ENCODE measurements at places on chromosomes 7 and 10.

- no peak for DNase-seq
These were observed 188.6 kb upstream of the GDF10 start for GRCh38 chr10:47111329-47111862.

GRCh38 chr10:52682766-52683165, 89.8 kb downstream of the MBL2 start:
- no peak for DNase-seq

DNA sequence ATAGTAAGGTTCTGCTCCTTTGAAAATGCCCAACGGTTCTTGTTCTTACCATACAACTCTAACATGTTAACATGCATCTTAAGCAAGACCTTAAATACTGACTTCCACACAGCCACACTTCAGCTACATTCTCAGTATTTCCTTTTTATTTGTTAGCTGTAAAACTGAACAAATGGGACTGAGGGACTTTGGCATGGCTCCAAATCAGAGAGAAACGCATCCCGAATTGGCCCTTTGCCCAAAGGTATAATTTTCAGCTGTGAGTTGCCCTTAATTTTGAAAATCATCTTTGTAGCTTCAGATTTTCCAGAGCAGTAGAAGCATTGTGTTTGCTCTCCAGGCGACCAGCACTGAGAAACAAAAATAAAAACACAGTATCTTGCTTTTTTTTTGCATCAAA, 56.4 kb downstream of the NEUROD6 start:
- peak; percentile 4 for DNase-seq

- no peak for DNase-seq
These were observed 29.7 kb upstream of the CALN1 start for GRCh38 chr7:72441791-72442190.

DNA sequence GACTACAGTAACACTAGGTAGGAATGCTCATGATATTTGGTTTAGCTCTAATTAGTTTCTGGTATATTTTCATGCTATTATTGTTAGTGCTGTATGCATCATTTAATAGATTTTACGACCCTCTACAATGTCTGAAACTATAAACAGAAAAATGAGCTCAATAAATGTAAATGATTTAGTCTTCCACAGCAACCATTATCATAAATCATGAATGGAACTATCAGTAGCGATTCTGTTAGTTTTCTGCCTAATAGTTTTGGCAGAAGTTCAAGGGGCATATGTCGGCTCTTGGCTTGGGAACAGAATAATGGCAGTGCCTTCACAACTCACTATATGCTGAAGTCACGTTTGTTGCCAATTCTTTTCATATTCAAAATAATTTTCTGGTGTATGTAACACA, 494.8 kb downstream of the PARD3 start:
- DNase-seq = no peak

DNA sequence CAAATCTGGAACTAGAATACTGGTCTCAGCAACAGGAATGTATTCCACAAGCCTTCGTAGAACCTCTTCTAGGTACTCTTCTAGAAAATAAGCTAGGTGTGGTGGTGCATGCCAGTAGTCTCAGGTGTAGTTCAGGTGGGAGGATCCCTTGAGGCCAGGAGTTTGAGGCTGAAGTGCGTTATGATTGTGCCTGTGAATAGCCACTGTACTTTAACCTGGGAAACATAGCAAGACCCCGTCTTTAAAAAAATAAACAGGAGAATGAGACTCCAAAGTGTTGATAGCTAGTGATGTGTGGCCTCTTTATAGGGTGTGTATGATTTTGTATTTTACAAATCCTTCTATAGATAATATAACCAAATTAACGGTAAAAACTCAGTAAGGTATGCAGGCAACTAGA, 1.5 kb upstream of the ZNF775 start:
- DNase-seq = no peak

- DNase-seq = no peak
These were observed 233.3 kb downstream of the LRRN3 start for GRCh38 chr7:111324228-111324627.

DNA sequence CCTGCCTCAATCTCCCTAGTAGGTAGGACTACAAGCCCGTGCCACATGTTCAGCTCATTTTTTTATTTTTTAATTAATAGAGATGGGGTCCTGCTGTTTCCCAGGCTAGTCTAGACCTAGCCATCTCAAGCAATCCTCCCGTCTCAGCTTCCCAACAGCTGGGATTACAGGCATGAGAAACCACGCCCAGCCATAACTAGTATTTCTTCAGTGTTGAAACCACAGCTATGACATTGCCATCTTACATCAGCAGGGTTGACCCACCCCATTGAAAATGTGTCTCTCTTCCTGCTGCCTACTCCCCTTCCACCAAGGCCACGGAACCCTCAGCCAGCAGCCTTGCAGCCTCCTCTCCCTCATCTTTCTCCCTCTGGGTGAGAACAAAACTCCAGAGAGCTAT, 62.1 kb upstream of the ZNF746 start:
- no peak for DNase-seq

DNA sequence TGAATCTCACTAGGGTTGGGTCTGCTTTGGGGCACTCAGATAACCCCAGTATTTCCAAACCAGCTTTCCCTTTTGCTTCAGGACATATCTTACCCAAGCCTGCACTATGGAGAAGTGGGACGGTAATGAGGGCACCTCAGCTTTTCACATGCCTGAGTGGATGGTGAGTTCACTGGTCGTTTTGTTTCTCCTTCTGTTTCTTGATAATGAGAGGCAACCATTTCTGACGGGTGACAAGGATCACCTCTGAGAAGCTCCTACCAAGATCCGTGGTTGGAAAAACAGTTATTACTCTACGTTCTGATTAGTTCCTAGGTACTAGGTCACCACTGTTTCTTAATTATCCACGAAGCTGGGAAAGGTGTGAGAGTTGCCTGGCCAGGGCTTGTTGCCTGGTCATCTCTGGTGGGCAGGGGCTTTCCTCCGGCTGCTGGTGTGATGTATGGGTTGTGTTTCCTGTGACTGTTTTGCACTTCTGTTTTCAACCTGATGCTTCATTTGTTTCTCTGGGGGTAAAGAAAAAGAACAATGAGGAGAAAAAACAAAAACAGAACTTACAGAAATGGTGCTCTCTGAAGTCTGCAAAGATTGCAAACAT, 65.7 kb upstream of the STRIP2 start:
- no peak for DNase-seq

DNA sequence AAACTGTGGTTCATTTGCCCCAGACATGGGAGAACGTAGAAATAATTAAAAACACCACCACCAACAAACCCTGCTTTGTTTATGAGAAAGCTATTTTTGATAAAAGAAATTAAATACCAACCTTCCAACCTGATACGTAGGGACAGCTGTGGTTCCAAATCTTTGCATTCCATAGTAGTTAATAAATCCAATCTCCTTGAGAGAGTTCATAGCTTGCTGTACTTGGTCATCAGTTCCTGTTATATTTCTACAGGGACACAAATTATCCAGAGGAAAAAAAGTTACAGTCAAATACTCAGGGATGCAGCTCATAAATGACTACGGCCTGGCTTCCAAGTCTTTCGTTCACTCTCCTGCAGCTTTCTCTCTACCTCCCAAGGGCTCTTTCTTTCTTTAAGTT, 41.1 kb downstream of the PUS7 start:
- DNase-seq = no peak

GRCh38 chr7:56686276-56686859, 445.9 kb downstream of the ZNF479 start:
- no peak for DNase-seq

DNA sequence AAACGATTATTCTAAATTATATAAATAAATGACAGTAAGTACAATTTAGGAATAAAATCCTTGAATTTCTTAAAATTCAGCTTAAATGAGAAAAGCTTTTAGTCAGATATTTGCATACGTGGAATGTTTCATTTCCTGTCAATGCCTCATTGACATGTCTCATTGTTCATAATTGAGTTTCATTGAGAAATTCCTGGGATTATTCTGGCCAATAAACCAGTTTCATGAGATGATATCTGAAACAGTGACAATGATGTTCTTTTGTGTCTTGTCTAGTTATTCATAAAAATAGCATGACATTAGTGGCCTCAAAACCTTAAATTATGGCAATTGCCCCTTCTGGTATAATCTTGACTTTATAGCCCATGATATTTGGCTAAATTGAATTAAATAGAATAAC, 95.8 kb downstream of the DKK1 start:
- no peak for DNase-seq

DNA sequence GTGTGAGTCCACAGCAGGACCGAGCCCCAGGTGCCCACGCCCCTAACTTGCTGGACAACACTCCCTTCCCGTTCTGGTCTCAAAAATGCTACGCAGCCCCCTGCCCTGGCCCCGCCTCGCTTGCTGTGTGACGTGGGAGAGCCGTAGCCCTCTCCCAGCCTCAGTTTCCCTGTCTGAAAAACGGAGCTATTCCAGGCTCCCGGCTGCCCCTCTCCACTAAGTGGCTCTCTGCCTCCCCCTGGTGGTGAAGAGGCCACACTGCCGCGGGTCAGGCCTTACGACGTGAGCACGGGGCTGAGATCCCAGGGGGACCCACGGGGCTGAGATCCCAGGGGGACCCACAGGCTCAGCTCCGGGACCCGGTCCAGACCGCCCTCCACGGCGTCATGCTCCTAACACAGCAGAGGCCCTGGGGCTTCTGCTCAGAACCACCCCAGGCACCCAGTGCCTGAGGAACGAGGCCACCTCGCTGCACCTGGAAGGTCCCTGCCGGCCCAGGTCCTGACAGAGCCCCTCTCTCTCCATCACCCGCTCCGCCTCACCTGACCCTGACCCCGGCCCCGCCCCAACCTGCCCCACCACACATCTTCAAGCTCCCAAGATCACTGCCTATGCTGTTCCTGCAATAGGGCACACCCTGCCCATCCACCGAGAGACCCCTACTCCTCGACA, 26.7 kb downstream of the MICALL2 start:
- DNase-seq = peak; percentile 72

GRCh38 chr10:44053391-44053790, 331.5 kb downstream of the CXCL12 start:
- no peak for DNase-seq

DNA sequence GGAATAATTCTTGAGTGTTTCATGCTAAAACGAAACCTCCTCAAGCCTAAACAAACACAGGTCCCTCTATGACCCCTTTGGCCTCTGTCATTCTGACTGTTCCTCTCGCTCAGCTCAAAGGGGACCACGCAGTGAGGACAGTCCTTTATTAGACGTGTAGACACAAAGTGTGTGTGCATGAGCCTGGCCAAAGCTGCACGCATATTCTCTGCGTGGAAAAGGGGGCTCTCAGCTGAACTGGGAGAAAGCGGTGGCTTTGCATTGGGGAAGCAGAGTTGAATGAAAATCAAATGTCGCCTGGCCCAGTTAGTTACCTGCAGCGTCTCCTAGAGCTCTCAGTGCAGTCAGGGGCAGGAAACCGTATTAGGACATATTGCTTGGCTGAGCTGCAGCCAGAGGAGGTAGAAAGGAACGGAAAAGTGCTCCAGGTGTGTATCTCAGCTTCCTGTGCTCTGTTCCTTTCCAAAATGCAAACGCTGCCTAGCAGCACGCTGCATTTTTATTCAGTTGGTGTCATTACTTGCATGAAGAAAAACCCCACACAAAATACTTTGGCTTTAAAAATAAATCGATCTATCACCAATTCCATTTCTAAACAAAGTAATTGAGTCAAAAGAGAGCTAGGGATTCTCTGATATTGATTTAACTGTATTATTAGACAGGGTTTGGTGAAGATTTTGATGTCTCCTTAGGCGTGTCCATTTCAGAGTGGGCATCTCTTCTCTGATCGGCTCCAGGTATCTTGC, 4.9 kb downstream of the GATA3 start:
- no peak for DNase-seq

DNA sequence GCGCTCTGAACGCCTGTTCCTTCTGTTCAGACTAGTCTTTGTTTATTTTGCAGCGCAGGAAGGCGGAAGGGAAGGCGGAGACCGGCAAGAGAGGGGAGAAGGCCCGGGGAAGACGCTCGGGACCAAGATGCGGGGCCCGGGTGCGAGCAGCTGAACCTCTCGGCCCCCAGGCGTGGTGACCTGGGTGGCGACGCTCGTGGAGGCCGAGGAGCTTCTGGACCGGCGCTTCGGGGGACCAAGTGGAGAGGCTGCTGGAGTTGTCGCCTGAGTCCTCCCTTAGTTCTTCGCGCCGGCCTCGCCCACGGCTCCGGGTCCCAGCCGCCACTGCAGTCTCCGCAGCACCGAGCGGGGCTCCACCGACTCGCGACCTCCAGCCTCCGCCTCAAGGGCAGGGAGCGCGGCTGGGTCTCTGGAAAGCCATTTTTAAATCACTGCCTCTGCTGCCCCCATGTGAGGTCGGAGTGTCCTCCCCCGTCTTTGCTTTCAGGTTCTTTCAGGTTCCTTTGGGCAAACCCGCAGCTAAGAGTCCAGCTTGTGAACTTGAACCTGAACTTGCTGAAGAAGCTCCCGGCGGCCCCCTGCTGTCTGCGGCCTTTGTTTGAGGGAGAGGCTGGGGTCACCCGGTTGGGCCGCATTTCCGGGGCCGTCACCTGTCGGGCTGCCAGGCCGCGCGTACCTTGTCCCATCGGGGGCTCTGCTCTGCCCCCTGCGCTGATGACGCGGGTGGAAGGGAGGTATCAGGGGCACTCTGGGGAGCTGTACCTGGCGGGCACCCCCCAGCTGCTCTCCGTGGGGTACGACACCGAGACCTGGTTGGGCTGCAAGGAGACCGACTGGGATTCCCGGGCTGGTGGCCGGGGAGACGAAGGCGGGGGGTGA, 136.0 kb downstream of the KIF20B start:
- no peak for DNase-seq

DNA sequence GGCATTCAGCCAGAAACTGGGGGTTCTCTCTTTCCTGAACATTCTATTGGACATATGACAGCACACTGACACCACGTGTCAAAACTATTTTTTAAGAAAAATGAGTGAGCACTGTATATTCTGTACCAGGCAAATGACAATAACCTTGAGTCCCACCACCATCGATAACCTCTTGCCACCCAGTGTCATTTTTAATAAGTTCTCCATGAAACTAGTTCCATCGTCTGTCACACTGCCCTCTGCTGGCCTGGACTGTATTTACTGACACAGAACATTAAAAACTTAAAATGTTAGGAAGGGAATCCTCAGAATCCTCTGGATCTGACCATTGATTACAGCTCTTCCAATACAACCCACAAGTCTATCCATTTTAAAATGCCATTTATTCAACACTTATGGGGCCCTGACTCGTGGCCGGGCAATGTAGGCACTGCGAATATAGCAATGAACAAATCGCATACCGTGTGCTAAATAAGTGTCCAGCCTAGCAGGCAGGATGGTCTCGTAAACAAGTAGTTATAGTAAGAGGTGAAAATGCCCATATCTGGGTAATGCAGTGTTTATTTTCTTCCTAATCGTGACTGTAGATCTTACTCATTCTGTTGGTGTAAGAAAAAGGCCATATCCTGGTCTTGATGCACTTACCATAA, 35.9 kb upstream of the CACNB2 start:
- peak; percentile 10 for DNase-seq

DNA sequence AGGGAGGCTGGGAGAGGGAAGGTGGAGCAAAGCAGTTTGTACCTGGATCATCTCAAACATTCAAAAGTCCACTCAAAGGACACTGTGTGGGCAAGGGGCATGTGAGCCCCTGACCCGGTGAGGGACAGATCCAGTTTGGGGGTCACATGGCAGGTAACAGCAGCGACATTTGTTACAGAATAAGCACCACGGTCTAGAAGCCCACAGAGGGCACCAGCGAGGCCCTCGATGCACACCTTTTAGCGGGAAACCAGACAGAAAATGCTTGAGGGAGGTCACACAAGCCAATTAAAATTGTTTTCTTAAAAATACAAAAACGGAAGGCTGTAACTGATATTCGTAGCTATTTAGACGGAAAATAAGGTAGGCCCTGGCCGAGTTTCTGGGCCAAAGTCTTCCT, 144.4 kb downstream of the ZMYND11 start:
- no peak for DNase-seq

GRCh38 chr7:48868916-48869315, 55.4 kb upstream of the CDC14C start:
- peak; percentile 41 for DNase-seq

Measured in SHP77 (cell line).